ENCODE measurements at places on chromosomes 16 and 17. TPM values are rescaled to one million over a fixed set of nuclear protein-coding genes. Genes with fewer than 3 reads are reported as not detected.

The IGFBP4 gene
- 162 TPM for total RNA-seq

The ZFP90 gene
- total RNA-seq = 22.6 TPM

The AXIN2 gene
- total RNA-seq = 35.0 TPM

The MYLK3 gene
- 0.41 TPM for total RNA-seq

The CCDC78 gene
- 20.8 TPM for total RNA-seq

The WSB1 gene
- 167 TPM for total RNA-seq

The WNT9B gene
- 0.87 TPM for total RNA-seq

The GRIN2A gene
- 3.5 TPM for total RNA-seq

The KRT33B gene
- not detected for total RNA-seq

The TNFSF12 gene
- total RNA-seq = 10.5 TPM

The NAGS gene
- 6.1 TPM for total RNA-seq

The TLCD2 gene
- total RNA-seq = 1.4 TPM

The CEMP1 gene
- 0.32 TPM for total RNA-seq

The TRPV3 gene
- total RNA-seq = 0.53 TPM

The CTF1 gene
- 1.6 TPM for total RNA-seq

Measured in WTC11 (cell line).